ENCODE measurements at places on chromosomes 3 and 15. TPM values are rescaled to one million over a fixed set of nuclear protein-coding genes. Genes with fewer than 3 reads are reported as not detected.

The ANKDD1A gene
- 0.87 TPM for total RNA-seq

DNA sequence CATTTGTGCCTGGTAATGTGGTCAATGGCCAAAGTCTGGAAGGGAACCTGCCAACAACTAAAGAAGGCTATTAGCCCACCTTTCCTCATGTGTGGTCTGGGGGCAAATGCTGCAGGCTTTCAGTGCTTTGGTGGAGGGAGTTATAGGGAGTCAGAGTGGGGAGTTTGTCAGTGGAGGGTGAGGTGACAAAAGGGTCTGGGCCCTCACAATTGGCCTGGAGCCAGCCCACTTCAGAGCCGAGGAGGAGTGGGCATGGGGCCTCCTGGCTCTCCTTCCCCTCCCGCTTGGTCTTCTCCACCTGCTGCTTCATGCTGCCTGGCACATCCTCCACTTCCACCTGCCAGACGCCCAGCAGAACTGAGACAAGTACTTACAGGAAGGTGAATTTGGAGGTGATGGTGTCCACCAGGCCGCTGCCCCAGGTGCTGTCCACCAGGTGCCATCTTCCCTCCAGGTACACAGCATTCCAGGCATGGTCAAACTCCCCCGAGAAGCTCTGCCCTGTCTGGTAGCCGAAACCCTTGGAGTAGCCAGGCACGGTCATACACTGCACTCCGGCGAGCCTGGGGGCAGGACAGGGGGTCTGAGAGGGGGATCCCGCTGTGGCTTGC lies 40.9 kb downstream of the KY start:
- H3K27ac ChIP-seq = no peak overlapping the region
- DNase-seq = no peak
- no peaks in the 10 kb centered on the region for H3K4me1 ChIP-seq
- H3K36me3 ChIP-seq = no peaks in the 10 kb centered on the region
- no peak overlapping the region for H3K4me3 ChIP-seq

DNA sequence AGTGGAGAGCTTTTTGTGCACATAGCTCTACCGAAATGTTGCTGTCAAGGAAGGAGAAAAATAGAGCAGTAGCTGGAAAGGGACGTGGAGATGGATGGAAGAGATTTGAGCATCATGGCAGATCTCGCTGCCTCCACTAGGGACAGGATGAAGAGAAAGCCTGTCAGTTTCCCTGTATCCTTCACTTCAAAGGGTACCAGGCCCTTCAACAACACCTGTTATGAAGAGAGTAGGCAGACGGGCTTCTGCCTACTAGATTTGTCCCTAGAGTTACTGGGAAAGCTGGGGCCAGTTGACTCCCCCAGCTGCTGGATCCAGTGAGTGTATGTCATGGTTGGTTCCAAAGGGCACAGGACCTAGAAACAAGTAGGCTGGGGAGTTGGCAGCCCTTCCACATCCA lies 150.8 kb downstream of the TLE3 start:
- peaks cover 8% of the 10 kb centered on the region for H3K27me3 ChIP-seq
- H3K4me1 ChIP-seq = no peaks in the 10 kb centered on the region
- no peak for DNase-seq

The TERC gene
- total RNA-seq = 4.6 TPM

GRCh38 chr3:195226900-195227447 lies 44.0 kb downstream of the XXYLT1 start:
- DNase-seq = no peak
- H3K36me3 ChIP-seq = no peaks in the 10 kb centered on the region
- peaks cover 13% of the 10 kb centered on the region for H3K27me3 ChIP-seq
- H3K4me1 ChIP-seq = peaks cover 9% of the 10 kb centered on the region
- H3K4me3 ChIP-seq = no peak overlapping the region

DNA sequence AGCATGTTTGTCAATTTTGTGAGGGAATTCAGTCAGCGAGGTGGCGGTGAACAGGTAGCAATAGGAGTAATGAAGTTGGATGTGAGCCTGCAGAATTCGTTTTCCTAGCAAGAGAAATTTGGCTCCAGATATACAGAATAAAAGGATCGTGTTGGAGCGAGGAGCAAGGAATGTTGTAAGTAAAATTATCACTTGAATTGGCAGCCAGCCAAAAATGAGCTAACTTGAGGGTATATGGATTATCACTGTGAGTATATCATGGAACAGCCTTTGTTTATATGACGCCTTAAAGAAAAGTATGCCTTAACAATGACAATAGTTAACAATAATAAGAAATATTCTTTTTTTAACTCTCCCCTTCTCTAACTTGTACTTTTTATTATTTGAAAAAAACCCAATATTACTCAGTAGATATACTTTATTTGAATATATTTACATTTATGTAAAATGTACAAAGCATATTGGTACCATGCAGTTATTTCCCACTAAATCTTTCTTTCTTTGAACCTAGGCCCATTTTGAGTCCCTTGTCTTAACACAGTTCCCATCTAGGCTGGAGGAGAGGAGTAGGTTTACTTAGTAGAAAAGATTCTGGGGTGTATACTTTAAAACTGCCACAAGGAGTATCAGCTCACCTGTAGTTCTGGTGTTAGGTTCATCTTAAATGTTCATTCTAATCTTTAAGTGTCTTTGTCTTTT lies 29.3 kb downstream of the EPHA6 start:
- H3K27ac ChIP-seq = no peak overlapping the region
- H3K36me3 ChIP-seq = no peaks in the 10 kb centered on the region
- H3K4me1 ChIP-seq = no peaks in the 10 kb centered on the region
- no peak for DNase-seq
- H3K27me3 ChIP-seq = no peaks in the 10 kb centered on the region

DNA sequence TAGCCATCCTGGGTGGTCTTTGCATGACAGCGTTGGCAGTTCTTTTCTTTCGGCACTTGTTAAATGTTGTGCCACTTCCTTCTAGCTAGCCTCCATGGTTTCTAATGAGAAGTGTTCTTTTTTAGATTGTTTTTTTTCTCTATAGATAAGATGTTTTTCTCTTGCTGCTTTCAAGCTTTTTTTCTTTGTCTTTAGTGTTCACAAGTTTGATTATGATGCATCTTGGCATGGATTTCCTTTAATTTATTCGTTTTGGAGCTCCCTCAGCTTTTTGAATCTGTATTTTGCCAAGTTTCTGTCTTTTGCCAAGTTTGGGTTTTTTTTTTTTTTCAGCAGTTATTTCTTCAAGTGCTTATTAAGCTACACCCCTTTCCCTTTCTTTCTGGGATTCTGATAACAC lies 53.1 kb downstream of the TM2D3 start:
- H3K36me3 ChIP-seq = no peaks in the 10 kb centered on the region
- no peak overlapping the region for H3K4me3 ChIP-seq

The SLC12A8 gene
- total RNA-seq = 0.10 TPM

- H3K4me1 ChIP-seq = peaks cover 3% of the 10 kb centered on the region
- no peak overlapping the region for H3K4me3 ChIP-seq
- no peak for DNase-seq
- H3K27me3 ChIP-seq = no peaks in the 10 kb centered on the region
- no peak overlapping the region for H3K27ac ChIP-seq
Observed at GRCh38 chr3:107545680-107546120, 22.9 kb downstream of the BBX start.

GRCh38 chr3:60344340-60344739 lies 906.9 kb downstream of the FHIT start:
- no peaks in the 10 kb centered on the region for H3K27me3 ChIP-seq
- H3K4me3 ChIP-seq = no peak overlapping the region
- no peaks in the 10 kb centered on the region for H3K36me3 ChIP-seq
- no peak for DNase-seq
- no peaks in the 10 kb centered on the region for H3K4me1 ChIP-seq
- H3K27ac ChIP-seq = no peak overlapping the region

DNA sequence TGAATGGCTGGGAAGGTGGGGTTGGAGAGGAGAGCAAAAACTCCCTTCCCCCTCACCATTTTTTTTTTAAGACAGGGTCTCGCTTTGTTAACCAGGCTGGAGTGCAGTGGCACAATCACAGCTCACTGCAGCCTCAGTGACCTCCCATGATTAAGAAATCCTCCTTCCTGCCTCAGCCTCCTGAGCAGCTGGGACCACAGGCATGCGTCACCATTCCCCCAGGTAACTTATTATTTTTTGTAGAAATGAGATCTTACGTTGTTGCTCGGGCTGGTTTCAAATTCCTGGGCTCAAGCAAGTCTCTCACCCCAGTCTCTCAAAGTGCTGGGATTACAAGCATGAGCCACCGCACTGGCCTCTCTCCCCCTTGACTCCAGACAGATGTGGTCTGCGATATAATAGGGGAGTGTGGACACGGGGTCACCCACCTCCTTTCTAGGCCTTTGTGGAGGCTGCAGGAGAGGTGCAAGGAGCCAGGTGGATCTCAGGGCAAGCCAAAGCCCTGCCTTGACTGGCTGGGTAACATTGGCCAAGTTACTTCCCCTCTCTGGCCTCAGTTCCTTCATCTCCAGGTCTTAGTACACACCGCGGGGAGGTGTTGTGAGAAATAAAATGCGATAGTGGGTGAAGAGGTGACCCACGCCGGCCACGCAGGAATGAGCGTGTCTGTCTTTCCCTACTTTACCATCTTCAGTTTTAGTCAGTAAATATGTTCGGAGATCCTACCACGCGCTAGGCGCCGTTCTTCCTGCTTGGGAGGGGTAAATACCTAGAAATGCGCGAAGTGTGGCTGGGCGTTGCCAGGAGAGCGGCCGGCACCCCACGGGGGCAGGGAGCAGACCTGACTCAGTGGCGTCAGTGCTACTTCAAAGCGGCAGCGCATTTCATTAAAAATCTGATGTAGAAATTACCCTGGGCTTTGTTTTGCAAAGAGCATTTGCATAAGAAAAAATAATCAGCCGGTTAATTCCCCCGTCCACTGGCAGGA lies 20.2 kb upstream of the CORO2B start:
- H3K4me1 ChIP-seq = peaks cover 20% of the 10 kb centered on the region
- H3K36me3 ChIP-seq = no peaks in the 10 kb centered on the region
- H3K4me3 ChIP-seq = peak overlapping the region; percentile 56
- no peak for DNase-seq
- H3K27ac ChIP-seq = no peak overlapping the region

DNA sequence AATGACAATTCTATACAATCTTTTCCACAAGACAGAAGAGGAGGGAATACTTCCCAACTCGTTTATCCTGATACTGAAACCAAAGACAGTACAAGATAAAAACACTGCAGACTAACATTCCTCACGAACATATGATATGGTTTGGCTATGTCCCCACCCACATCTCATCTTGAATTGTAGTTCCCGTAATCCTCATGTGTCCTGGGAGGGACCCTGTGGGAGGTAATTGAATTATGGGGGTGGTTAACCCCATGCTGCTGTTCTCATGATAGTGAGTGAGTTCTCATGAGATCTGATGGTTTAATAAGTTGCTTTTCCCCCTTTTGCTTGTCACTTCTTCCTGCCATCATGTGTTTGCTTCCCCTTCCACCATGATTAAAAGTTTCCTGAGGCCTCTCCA lies 83.9 kb upstream of the PROK2 start:
- H3K4me1 ChIP-seq = peaks cover 20% of the 10 kb centered on the region
- no peak overlapping the region for H3K4me3 ChIP-seq
- H3K27me3 ChIP-seq = peaks cover 28% of the 10 kb centered on the region
- H3K36me3 ChIP-seq = no peaks in the 10 kb centered on the region

- H3K36me3 ChIP-seq = no peaks in the 10 kb centered on the region
- peak overlapping the region; percentile 62 for H3K4me3 ChIP-seq
- no peak for DNase-seq
- H3K4me1 ChIP-seq = peaks cover 11% of the 10 kb centered on the region
- peaks cover 73% of the 10 kb centered on the region for H3K27me3 ChIP-seq
Observed at GRCh38 chr3:142963234-142963515, 299 bp downstream of the PAQR9 start.

The SMCO1 gene
- not detected for total RNA-seq

- H3K27me3 ChIP-seq = no peaks in the 10 kb centered on the region
- no peaks in the 10 kb centered on the region for H3K36me3 ChIP-seq
- no peak overlapping the region for H3K4me3 ChIP-seq
- no peaks in the 10 kb centered on the region for H3K4me1 ChIP-seq
- DNase-seq = no peak
Observed at GRCh38 chr3:181567311-181568075, 144.2 kb upstream of the SOX2 start.

- peaks cover 4% of the 10 kb centered on the region for H3K27me3 ChIP-seq
- no peak overlapping the region for H3K27ac ChIP-seq
- H3K4me3 ChIP-seq = no peak overlapping the region
- H3K36me3 ChIP-seq = no peaks in the 10 kb centered on the region
- DNase-seq = peak; percentile 18
Observed at GRCh38 chr15:63374686-63375520, 6.7 kb downstream of the CA12 start.

DNA sequence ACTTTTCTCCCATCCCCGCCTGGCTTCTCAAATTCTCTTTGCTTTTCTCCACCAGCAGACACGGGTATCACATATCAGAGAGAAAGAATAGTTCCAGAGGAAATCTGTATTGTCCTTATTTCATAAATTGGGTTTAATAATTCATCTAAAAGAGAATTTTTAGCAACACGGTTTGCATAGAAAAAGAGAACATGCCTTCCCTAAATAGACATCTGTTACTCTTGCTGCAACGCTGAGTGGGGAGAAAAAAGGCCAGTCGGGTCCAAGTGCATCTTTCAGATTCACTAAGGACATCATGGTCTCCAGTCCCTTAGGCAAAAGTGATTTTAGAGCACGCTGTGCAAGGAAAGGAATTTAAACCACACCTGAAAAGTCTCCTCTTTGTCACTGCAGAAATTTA lies 201.3 kb downstream of the ABHD5 start:
- peaks cover 53% of the 10 kb centered on the region for H3K27me3 ChIP-seq
- H3K36me3 ChIP-seq = no peaks in the 10 kb centered on the region
- no peak overlapping the region for H3K4me3 ChIP-seq
- no peak overlapping the region for H3K27ac ChIP-seq
- H3K4me1 ChIP-seq = peaks cover 7% of the 10 kb centered on the region
- no peak for DNase-seq

- H3K27me3 ChIP-seq = no peaks in the 10 kb centered on the region
- DNase-seq = no peak
- no peak overlapping the region for H3K27ac ChIP-seq
- no peak overlapping the region for H3K4me3 ChIP-seq
Observed at GRCh38 chr15:56894601-56895000, 23.8 kb upstream of the TCF12 start.

The PPM1L gene
- 5.8 TPM for total RNA-seq

DNA sequence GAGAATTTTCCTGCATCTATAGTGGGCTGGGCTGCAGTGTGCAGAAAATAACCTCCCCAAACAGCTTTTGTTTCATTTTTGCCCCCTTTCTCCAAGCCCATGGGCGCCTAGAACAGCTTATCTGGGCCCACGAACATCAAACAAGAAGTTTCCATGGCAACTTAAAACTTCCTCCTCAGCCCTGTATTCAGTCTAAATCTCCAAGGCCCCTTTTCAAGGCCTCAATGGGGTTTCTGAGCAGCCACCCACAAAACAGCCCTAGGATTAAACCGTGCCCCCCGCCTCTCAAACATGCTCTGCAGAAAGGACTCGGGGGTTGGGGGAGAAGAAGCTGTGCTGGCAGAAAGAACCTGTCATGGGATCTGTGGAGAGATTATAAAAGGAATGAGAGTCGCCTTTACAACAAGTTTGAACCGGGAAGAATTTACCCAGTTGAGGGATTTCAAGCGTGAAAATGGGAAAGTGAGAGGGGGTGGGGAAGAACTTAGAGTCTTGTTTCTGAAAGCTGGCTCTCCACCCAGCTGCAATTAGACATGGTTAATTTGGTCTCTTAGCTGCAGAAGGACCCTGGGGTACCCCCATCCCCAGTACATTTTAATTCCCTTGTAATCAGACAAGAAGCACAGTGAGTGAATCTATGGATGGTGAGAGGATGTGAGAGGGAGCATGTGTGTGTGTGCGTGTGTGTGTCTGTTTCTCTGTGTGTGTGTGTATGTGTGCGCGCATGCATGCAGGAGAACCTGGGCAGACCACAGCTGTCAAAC lies 4.3 kb upstream of the FAM107A start:
- H3K27me3 ChIP-seq = peaks cover 32% of the 10 kb centered on the region
- H3K4me3 ChIP-seq = no peak overlapping the region
- peaks cover 12% of the 10 kb centered on the region for H3K4me1 ChIP-seq
- H3K36me3 ChIP-seq = peaks cover 4% of the 10 kb centered on the region

GRCh38 chr3:173936316-173936715 lies 538.8 kb downstream of the NLGN1 start:
- no peak overlapping the region for H3K27ac ChIP-seq
- H3K4me3 ChIP-seq = no peak overlapping the region
